ENCODE measurements at places on chromosomes 6 and 20. TPM values are rescaled to one million over a fixed set of nuclear protein-coding genes. Genes with fewer than 3 reads are reported as not detected.

- H3K27ac ChIP-seq: no peak overlapping the region
- no peaks in the 10 kb centered on the region for H3K36me3 ChIP-seq
- H3K27me3 ChIP-seq: no peaks in the 10 kb centered on the region
- H3K4me3 ChIP-seq: no peak overlapping the region
- no peak for DNase-seq
- H3K4me1 ChIP-seq: no peaks in the 10 kb centered on the region
These were observed 120.9 kb downstream of the SYCP2 start for GRCh38 chr20:59812286-59813125.

DNA sequence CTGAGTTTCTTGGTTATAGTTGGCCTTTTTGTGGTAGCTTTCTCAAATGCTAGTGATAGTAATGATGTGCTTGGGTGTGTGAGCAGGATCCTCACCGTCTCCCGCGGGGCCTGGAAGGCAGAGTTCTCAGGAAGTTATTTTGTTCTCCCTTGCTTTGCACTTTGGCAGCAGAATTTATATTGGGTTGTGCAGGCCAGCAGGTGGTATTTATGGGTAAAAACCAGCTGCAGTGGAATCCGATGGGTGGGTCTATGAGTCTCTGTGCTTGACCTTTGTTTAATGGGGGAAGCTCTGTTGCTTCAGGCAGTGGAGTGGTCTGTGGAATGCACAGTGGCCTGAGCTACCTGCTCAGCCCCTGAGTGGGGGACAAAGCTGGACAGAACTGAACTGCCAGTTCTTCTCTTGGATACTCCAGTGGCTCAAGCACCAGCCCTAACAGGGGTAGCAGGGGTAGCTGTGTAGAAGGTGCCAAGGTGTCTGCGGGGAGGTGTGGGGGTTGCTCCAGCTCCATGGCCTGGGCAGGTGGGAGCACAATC is 27.3 kb downstream of the IGF2R start:
- H3K4me3 ChIP-seq: no peak overlapping the region
- H3K27ac ChIP-seq: no peak overlapping the region
- peaks cover 73% of the 10 kb centered on the region for H3K4me1 ChIP-seq
- no peak for DNase-seq

Gene OTOR
- not detected for total RNA-seq

GRCh38 chr6:52662031-52662430 is 8.9 kb upstream of the TMEM14A start:
- no peak overlapping the region for H3K4me3 ChIP-seq
- H3K27me3 ChIP-seq: no peaks in the 10 kb centered on the region
- no peak for DNase-seq

Gene RAB44
- 0.05 TPM for total RNA-seq

Gene OOEP
- 0.77 TPM for total RNA-seq

GRCh38 chr6:31143148-31143547 is 4.3 kb upstream of the PSORS1C2 start:
- peaks cover 1% of the 10 kb centered on the region for H3K36me3 ChIP-seq
- no peak overlapping the region for H3K27ac ChIP-seq
- DNase-seq: no peak

DNA sequence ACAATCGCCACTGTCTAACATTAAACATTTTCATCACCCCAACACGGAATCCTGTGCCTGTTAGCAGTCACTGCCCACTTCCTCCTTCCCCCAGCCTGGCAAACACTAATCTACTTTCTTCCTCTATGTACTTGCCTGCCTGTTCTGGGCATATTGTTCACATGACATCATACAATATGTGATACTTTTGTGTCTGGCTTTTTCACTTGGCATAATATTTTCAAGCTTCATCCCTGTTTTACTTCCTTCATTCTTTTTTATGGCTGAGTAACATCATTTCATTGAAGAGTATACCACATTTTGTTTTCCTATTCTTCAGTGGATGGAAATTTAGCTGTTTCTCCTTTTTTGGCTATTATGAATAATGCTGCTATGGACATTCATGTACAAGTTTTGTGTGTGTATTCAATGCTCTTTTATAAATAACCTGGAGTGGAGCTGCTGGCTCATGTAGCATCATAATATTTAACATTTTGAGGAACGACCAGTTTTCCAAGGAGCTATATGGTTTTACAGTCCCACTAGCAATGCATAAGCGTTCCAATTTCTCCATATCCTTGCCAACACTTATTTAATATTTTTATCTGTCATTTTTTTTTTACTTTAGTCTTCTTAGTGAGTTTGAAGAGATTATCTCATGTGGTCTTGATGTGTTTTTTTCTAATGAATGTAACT is 360.1 kb downstream of the HDGFL1 start:
- H3K4me3 ChIP-seq: no peak overlapping the region
- DNase-seq: no peak
- H3K27me3 ChIP-seq: no peaks in the 10 kb centered on the region
- H3K36me3 ChIP-seq: no peaks in the 10 kb centered on the region
- no peaks in the 10 kb centered on the region for H3K4me1 ChIP-seq

- H3K4me1 ChIP-seq: peaks cover 8% of the 10 kb centered on the region
- peaks cover 3% of the 10 kb centered on the region for H3K36me3 ChIP-seq
- H3K4me3 ChIP-seq: no peak overlapping the region
- H3K27ac ChIP-seq: no peak overlapping the region
These were observed 78.5 kb upstream of the PHACTR1 start for GRCh38 chr6:12637960-12638641.

Gene WFDC10B
- not detected for total RNA-seq

GRCh38 chr6:137033828-137034227 is 10.9 kb downstream of the IL20RA start:
- DNase-seq: peak; percentile 76
- H3K27ac ChIP-seq: peak overlapping the region; percentile 91
- H3K4me1 ChIP-seq: peaks cover 15% of the 10 kb centered on the region
- peaks cover 3% of the 10 kb centered on the region for H3K36me3 ChIP-seq
- H3K27me3 ChIP-seq: peaks cover 84% of the 10 kb centered on the region

All from activated T-cell treated with anti-CD3 and anti-CD28 coated beads, Interleukin-2, amount 50 U/mL, for 72 hours (primary cell).